Heart left ventricle (tissue), 16 donors: ENCODE measurements at places on chromosomes 2 and 18. TPM values are rescaled to one million over a fixed set of nuclear protein-coding genes. Genes with fewer than 3 reads are reported as not detected.

WDR33 gene
- 16.4 TPM for total RNA-seq

SIX3 gene
- total RNA-seq: not detected

DNA sequence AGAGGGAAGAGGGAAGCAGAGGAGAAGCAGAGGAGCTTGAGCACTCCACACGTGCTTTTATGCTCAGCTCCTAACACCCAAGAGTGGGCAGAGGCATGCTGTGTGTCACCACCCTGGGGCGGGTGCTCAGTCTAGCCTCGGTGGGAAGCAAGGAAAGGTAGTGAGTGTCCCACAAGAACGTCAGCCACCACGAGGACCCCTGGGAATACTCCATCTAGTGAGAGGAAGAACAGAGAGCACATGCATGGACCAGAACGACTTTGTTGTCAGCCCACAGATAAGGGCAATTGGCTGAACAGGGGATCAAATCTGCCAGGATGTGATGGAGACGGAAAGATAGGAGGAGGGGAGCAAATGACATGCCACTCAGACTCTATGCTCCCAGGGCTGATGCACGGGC is 83.4 kb downstream of the XDH start:
- no peaks in the 10 kb centered on the region for H3K4me1 ChIP-seq
- no peak for DNase-seq
- no peaks in the 10 kb centered on the region for H3K27me3 ChIP-seq
- H3K4me3 ChIP-seq: no peak overlapping the region
- no peaks in the 10 kb centered on the region for H3K36me3 ChIP-seq

DNA sequence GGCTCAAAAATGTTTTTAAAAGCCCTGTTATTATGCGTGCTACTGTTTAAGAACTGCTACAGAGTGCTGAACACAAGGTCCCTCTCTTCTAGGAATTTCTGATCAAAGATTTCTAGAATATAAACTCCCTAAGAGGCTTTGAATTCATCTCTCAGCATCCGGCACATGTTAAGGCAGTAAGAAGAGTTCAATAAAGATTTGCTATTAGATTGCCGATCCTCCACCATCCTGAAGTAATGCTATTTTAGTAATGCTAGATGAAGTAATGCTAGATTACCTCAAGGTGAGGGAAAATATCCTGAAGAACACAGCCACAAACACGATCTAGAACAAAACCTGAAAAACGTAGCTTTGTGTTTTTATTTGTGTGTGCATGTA is 949 bp upstream of the MYL12B start:
- no peak for DNase-seq
- no peaks in the 10 kb centered on the region for H3K27me3 ChIP-seq
- peak overlapping the region; percentile 97 for H3K27ac ChIP-seq
- peaks cover 52% of the 10 kb centered on the region for H3K4me1 ChIP-seq
- H3K4me3 ChIP-seq: peak overlapping the region; percentile 89

GRCh38 chr2:38106405-38107094 is 30.6 kb upstream of the CYP1B1 start:
- peak overlapping the region; percentile 80 for H3K27ac ChIP-seq
- no peak for DNase-seq
- peaks cover 14% of the 10 kb centered on the region for H3K4me1 ChIP-seq
- no peaks in the 10 kb centered on the region for H3K27me3 ChIP-seq

CYP27A1 gene
- total RNA-seq: 43.8 TPM

GRCh38 chr2:161048317-161048716 is 111.9 kb upstream of the TANK start:
- no peaks in the 10 kb centered on the region for H3K27me3 ChIP-seq
- no peak for DNase-seq
- H3K4me3 ChIP-seq: no peak overlapping the region
- no peaks in the 10 kb centered on the region for H3K36me3 ChIP-seq
- no peaks in the 10 kb centered on the region for H3K4me1 ChIP-seq
- H3K27ac ChIP-seq: no peak overlapping the region

GRCh38 chr18:37741032-37741623 is 175.5 kb upstream of the CELF4 start:
- H3K4me3 ChIP-seq: no peak overlapping the region
- no peaks in the 10 kb centered on the region for H3K36me3 ChIP-seq
- H3K4me1 ChIP-seq: no peaks in the 10 kb centered on the region
- no peaks in the 10 kb centered on the region for H3K27me3 ChIP-seq
- no peak overlapping the region for H3K27ac ChIP-seq

DNA sequence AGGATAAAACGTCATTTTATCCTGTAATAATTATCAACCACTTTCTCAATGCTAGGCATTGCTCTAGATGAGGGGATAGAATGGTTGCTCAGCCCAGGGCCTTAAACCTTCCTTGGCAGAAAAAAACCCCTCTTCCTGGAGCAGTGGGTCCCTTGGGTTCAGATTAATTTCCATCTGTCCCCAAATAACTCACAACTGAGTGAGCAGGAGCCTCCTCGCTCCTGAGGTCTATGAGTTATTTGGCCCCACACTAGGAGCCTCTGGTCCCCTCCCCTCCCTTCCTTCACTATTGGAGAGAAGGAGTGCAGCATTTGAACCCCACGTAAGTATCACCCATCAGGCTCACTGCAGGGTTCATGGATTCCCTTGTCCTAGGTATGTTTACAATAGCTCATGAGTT is 157.5 kb upstream of the FHL2 start:
- no peaks in the 10 kb centered on the region for H3K27me3 ChIP-seq
- peaks cover 8% of the 10 kb centered on the region for H3K4me1 ChIP-seq
- H3K27ac ChIP-seq: no peak overlapping the region
- no peak for DNase-seq
- no peak overlapping the region for H3K4me3 ChIP-seq

ALPI gene
- not detected for total RNA-seq

SERPINB11 gene
- not detected for total RNA-seq

DNA sequence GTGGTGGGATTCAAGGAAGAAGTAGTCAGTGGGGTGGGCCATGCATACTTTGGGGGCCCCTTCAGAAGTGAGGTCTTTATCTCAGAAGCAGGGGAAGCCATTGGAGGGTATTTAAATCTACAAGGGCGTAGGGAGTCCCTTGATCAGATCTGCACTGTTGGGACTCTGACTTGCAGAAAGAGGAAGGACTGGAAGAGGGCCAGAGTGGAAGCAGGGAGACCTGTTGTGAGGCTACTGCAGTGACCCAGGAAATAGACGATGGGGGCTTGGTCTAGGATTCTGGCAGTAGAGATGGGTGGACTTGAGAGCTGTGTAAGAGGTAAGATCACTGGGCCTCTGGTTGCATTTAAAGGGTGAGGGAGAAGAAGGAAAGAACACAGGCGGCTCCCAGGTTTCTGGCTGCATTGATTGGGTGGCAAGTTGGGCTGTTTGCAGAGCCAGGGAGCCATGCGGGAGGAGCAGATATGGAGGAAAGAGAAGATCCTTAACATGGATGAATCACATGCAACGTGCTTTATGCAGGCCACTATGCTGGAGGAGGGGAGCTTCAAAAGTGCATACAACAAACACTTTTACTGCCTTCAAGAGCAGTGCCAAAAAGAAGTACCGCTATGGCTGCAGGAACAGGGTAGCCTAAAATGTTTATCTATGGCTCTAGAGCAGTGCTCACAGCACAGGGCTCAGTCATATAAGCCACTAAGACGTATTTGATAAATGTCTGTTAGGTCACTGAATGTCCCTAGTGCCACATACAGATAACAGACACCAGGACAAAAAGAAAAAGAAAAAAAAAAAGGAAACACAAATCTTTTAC is 2.3 kb downstream of the SFXN5 start:
- peaks cover 6% of the 10 kb centered on the region for H3K4me1 ChIP-seq
- DNase-seq: no peak
- peak overlapping the region; percentile 95 for H3K4me3 ChIP-seq
- no peaks in the 10 kb centered on the region for H3K36me3 ChIP-seq

GRCh38 chr2:107542314-107542740 is 284.4 kb upstream of the RGPD4 start:
- no peaks in the 10 kb centered on the region for H3K27me3 ChIP-seq
- no peaks in the 10 kb centered on the region for H3K4me1 ChIP-seq
- no peaks in the 10 kb centered on the region for H3K36me3 ChIP-seq

VSNL1 gene
- 19.3 TPM for total RNA-seq

DNA sequence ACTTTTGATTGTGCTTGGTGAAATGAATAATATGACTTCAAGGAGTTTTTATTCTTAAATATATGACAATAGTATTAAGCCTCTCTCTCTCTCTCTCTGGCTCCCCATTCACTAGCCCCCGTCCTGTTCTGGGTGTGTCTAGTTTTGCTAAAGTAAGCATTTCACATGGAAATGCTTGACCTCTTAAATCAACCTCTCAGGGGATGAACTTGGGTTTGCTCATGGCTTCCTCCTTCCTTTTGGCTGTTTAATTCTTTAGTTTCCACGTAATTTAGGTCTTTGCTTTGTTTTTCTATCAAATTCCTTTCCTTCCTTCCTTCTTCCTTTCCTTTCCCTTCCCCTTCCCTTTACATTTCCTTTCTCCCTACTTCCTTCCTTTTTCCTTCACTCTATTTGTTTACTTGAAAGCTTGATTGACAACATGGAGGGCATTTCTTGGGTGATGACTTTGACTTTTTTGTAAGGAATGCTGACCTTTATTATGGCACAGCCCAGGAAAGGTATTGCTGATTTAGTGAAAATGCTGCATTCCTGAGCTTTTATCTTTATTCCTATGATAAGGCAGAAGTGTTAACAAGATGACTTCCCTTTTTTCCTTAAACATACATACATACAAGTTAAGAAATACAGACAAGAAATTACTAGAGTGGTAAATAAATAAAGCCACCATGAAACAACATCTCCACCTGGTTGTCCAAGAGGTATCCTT is 3.6 kb downstream of the DPP4 start:
- no peak overlapping the region for H3K4me3 ChIP-seq
- H3K27me3 ChIP-seq: no peaks in the 10 kb centered on the region
- DNase-seq: no peak
- no peaks in the 10 kb centered on the region for H3K36me3 ChIP-seq
- peaks cover 5% of the 10 kb centered on the region for H3K4me1 ChIP-seq
- H3K27ac ChIP-seq: peak overlapping the region; percentile 25

DNA sequence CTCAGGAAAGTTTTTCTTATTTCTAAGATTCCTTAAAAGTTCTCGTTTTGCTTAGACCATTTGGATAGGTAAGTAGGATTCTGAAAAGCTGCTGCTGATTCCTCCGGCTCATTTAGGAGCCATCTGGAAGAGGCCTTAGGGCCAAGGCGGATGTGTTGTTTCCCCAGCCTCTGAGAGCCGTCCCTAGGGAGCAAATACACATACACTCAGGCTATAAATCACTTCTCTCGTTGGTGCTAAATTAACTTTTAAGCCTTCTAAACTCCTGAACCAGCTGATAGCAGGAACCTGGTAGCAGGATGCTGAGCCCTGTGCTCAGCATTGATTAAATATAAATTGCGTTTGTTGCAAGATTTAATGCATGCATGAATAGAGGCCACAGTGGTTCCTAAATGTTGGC is 109.8 kb downstream of the ADCYAP1 start:
- H3K36me3 ChIP-seq: no peaks in the 10 kb centered on the region
- DNase-seq: no peak
- no peak overlapping the region for H3K27ac ChIP-seq
- peaks cover 7% of the 10 kb centered on the region for H3K27me3 ChIP-seq

UGT1A10 gene
- total RNA-seq: not detected

FN1 gene
- 343 TPM for total RNA-seq

DNA sequence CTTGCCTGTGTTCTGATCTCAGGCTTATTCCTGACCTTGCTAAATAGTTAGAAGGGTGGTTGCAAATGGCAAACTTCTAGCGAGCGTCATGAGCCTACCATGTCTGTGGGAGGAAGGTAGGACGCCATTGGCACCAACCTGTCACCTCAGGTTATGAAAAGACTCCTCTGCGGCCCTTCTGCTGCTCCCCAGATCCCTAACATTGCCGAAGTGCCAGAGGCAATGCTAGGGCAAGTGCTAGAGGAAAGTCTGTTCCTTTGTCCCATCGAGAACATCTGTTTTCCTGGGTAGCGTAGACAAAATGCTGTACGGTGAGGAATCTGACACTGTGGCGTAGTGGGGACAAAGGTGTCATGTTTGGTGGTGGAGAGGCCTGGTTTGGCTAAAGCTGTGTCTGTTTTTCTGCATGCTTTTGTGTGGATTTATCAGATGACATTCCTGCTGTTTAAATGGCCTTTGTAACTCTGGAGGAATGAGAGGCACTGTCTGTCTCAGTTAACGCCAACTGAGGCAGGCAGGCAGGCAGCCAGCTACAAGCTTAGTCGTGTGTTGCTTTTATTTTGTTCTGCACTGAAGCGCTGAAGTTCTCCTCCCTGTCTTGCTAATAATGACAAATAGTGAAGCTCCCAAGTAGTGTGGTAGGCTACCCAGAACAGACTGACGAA is 94.1 kb downstream of the PRPF40A start:
- H3K4me1 ChIP-seq: no peaks in the 10 kb centered on the region
- H3K27ac ChIP-seq: no peak overlapping the region
- DNase-seq: no peak
- H3K4me3 ChIP-seq: no peak overlapping the region
- H3K36me3 ChIP-seq: no peaks in the 10 kb centered on the region

GRCh38 chr2:213496226-213496625 is 212.0 kb downstream of the SPAG16 start:
- H3K27ac ChIP-seq: no peak overlapping the region
- H3K4me3 ChIP-seq: no peak overlapping the region
- H3K4me1 ChIP-seq: no peaks in the 10 kb centered on the region
- H3K36me3 ChIP-seq: no peaks in the 10 kb centered on the region
- no peaks in the 10 kb centered on the region for H3K27me3 ChIP-seq
- no peak for DNase-seq

NOSTRIN gene
- total RNA-seq: 8.2 TPM

- no peaks in the 10 kb centered on the region for H3K36me3 ChIP-seq
- H3K4me3 ChIP-seq: peak overlapping the region; percentile 42
- no peak for DNase-seq
- H3K27me3 ChIP-seq: peaks cover 22% of the 10 kb centered on the region
- no peak overlapping the region for H3K27ac ChIP-seq
Observed at GRCh38 chr18:4454537-4455112, 482 bp downstream of the DLGAP1 start.

LAMA1 gene
- total RNA-seq: 1.0 TPM

DAW1 gene
- 0.20 TPM for total RNA-seq

- no peaks in the 10 kb centered on the region for H3K27me3 ChIP-seq
- no peak overlapping the region for H3K4me3 ChIP-seq
- DNase-seq: no peak
Observed at GRCh38 chr2:13106302-13106701, 389.6 kb downstream of the TRIB2 start.

- H3K4me3 ChIP-seq: no peak overlapping the region
- DNase-seq: no peak
- no peak overlapping the region for H3K27ac ChIP-seq
- H3K27me3 ChIP-seq: no peaks in the 10 kb centered on the region
- H3K4me1 ChIP-seq: no peaks in the 10 kb centered on the region
- peaks cover 3% of the 10 kb centered on the region for H3K36me3 ChIP-seq
Observed at GRCh38 chr2:233118648-233119000, 58.5 kb downstream of the INPP5D start.

TCF23 gene
- not detected for total RNA-seq

DNA sequence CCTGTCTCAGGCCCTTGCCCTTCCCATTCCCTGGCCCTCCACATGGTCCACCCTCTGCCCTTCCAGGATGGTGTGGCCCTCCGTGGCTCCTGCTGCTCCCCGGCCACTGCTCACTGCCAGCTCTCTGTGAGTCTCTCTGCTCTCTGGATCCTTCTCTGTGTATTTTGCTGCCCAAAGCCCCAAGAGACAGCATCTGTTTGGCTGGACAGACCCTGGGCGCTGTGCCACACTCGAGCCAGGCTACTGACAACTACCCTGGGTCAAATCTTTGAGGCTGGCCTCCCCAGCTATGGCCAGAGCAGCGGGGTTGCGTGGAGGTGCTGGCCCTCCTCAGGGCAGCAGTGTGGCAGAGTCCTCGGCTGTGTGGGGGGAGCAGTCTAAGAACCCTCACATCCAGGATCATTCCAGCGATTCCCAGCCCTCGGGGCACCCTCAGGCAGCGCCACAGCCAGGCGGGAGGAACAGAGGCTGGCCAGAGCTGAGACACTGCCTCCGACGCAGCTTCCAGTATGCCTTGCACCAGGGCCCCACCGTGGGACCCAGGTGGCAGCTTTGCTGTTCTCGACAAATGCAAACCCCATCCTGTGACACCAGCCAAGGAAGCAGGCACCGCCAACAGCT is 139.4 kb upstream of the GLI2 start:
- no peak overlapping the region for H3K4me3 ChIP-seq
- H3K36me3 ChIP-seq: no peaks in the 10 kb centered on the region
